Common myeloid progenitor, CD34-positive (primary cell): ENCODE measurements at places on chromosomes 16 and 17.

- no peak for DNase-seq
- H3K36me3 ChIP-seq: no peaks in the 10 kb centered on the region
- H3K4me1 ChIP-seq: no peaks in the 10 kb centered on the region
These were observed 80.6 kb upstream of the SALL1 start for GRCh38 chr16:51231702-51232101.

DNA sequence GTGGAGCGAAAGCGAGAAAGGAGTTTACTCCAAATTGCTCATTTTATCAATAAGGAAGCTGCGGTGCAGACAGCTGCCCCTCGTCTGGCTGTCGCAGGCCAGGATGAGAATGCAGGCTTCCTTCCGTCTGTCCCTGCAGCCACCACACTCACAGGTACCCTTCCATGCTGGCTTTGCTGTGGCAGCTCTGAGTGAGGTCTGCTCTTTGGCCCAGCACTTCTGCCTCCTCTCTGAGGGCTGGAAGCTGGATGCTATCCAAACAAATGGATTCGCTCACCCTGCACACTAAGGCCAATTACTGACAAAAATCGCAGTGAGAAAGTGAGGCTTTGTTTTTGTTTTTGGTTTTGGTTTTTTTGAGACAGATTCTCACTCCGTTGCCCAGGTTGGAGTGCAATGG, 7.0 kb downstream of the ARMC7 start:
- peaks cover 22% of the 10 kb centered on the region for H3K4me1 ChIP-seq
- H3K4me3 ChIP-seq: no peak overlapping the region
- H3K27me3 ChIP-seq: no peaks in the 10 kb centered on the region
- no peak overlapping the region for H3K27ac ChIP-seq
- H3K36me3 ChIP-seq: peaks cover 36% of the 10 kb centered on the region

DNA sequence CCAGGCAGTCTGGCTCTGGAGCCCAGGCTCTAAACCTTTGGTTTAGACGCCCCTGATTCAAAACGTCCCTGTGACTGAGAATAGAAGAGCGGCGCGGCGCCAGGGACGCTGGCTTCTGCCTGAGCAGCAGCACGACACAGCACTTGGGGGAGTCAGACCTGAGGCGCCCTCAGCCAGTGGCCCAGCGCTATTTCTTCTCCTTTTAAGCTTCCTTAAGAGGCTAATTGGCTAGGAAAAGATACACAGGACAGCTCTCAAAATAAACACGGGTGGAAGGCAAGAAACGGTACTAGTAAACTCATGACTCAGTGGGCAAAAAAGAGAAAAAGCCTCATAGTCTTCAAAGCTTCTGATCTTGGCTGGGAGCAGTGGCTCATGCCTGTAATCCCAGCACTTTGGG, 34.9 kb downstream of the GTF3C1 start:
- H3K4me1 ChIP-seq: no peaks in the 10 kb centered on the region
- H3K27ac ChIP-seq: no peak overlapping the region
- peaks cover 33% of the 10 kb centered on the region for H3K36me3 ChIP-seq
- H3K4me3 ChIP-seq: no peak overlapping the region

DNA sequence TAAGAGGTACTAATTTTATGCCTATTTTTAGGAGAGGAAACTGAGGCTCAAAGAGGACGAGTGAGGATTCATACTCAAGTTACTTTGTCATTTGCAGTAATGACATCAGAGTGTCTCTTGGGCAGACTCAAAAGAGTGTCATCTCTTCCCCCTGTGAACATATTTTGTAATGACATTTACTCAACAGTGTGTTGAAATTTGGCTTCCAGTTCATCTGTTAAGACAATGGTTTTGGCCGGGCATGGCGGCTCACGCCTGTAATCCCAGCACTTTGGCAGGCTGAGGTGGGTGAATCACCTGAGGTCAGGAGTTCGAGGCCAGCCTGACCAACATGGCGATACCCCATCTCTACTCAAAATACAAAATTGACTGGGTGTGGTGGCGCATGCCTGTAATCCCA, 28.9 kb downstream of the WFDC1 start:
- DNase-seq: no peak
- H3K27me3 ChIP-seq: no peaks in the 10 kb centered on the region
- no peaks in the 10 kb centered on the region for H3K4me1 ChIP-seq
- no peaks in the 10 kb centered on the region for H3K36me3 ChIP-seq

- peaks cover 88% of the 10 kb centered on the region for H3K36me3 ChIP-seq
- no peak overlapping the region for H3K27ac ChIP-seq
- no peak overlapping the region for H3K4me3 ChIP-seq
- H3K4me1 ChIP-seq: no peaks in the 10 kb centered on the region
These were observed 61.1 kb downstream of the ZNF778 start for GRCh38 chr16:89278441-89279240.

DNA sequence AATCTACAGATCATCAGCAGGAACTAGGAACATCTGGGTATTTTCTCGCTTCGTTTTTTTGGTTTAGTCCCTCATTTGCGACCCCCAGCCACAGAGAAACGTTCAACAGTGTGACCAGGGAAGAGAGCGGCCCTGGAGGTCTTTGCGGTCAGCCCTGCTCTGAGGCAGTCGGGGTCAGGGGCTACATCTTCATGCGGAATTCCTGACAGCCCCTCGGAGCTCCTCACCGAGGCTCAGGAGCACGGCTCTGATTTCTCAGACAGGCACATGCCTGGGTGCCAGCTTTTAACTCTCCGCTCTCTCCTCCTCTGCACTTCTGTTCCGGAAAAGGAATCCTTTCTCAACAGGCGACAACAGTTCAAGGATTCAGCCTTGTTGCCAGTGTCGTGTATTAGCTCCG, 8.0 kb upstream of the WDR45B start:
- no peak for DNase-seq
- no peak overlapping the region for H3K27ac ChIP-seq
- peaks cover 7% of the 10 kb centered on the region for H3K36me3 ChIP-seq
- H3K27me3 ChIP-seq: no peaks in the 10 kb centered on the region

GRCh38 chr16:72044296-72044695, 10.0 kb upstream of the HP start:
- H3K27ac ChIP-seq: no peak overlapping the region
- no peaks in the 10 kb centered on the region for H3K27me3 ChIP-seq
- H3K36me3 ChIP-seq: no peaks in the 10 kb centered on the region

DNA sequence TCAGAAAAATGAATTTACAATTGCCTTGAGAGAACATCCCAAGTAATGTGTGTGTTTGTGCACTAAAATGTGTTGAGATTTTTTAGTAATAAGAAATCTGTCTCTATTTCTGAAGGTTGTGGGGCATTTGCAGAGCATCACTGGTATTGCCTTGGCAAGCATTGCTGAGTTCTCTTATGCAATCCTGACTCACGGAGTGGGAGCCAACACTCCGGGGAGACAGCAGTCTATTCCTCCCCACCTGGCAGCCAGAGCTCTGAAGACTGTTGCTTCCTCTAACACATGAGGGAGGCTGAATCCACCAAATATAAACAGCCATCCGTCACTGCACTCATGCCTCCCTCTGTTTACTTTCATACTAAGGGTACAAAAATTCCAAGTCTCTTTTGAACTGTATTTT, 10.6 kb downstream of the CNTD1 start:
- H3K27me3 ChIP-seq: no peaks in the 10 kb centered on the region
- peaks cover 35% of the 10 kb centered on the region for H3K36me3 ChIP-seq
- H3K27ac ChIP-seq: no peak overlapping the region
- H3K4me3 ChIP-seq: no peak overlapping the region
- no peak for DNase-seq

- DNase-seq: no peak
- no peaks in the 10 kb centered on the region for H3K36me3 ChIP-seq
- H3K4me3 ChIP-seq: no peak overlapping the region
- H3K27ac ChIP-seq: no peak overlapping the region
These were observed 12.2 kb upstream of the ZNF594 start for GRCh38 chr17:5203908-5204294.

DNA sequence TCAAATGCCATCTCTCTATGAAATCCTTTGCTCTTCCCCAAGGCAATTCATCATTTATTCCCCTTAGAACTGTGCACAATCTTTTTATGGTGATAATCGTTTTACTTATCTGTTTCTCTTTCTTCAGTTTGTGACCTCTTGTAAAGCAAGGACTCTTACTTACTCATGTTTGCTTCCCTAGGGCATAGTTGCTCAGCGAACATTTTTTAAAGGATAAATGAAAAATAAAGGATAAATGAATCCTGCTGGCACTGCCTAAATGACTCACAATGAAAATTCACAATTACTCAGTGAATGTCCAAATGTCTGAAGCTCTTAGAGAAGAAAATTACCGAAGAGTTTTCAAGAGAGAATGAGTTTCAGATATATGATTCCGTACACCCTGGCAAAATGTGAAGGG, 671.7 kb downstream of the CDH11 start:
- H3K36me3 ChIP-seq: no peaks in the 10 kb centered on the region
- H3K4me1 ChIP-seq: no peaks in the 10 kb centered on the region
- H3K27me3 ChIP-seq: no peaks in the 10 kb centered on the region
- no peak overlapping the region for H3K4me3 ChIP-seq
- no peak overlapping the region for H3K27ac ChIP-seq

- no peaks in the 10 kb centered on the region for H3K36me3 ChIP-seq
- DNase-seq: no peak
- no peak overlapping the region for H3K27ac ChIP-seq
- H3K4me3 ChIP-seq: no peak overlapping the region
These were observed 78.7 kb downstream of the ZDHHC7 start for GRCh38 chr16:84932681-84933080.

GRCh38 chr17:13702266-13702665, 100.5 kb upstream of the HS3ST3A1 start:
- no peak overlapping the region for H3K27ac ChIP-seq
- H3K4me1 ChIP-seq: no peaks in the 10 kb centered on the region
- H3K36me3 ChIP-seq: no peaks in the 10 kb centered on the region
- no peaks in the 10 kb centered on the region for H3K27me3 ChIP-seq
- DNase-seq: no peak

- H3K4me3 ChIP-seq: no peak overlapping the region
- no peak overlapping the region for H3K27ac ChIP-seq
- no peaks in the 10 kb centered on the region for H3K36me3 ChIP-seq
- no peaks in the 10 kb centered on the region for H3K27me3 ChIP-seq
These were observed 349.9 kb downstream of the MAF start for GRCh38 chr16:79250502-79251098.

DNA sequence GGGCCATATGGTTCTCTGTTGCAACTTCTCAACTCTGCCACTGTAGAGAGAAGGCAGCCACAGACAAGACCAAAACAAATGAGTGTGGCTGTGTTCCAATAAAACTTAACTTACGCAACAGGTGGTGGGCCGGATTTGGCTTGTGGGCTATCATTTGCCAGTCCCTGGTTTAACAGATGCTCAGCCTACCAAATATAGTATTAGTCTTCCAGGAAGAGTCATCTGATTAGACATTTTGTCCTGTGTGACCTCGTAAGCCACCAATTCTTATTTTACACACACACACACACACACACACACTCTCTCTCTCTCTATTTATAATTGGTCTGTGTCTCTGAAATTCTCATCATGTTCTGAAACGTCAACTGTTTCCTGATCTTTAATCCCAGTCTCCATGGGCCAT, 245.9 kb downstream of the XYLT1 start:
- DNase-seq: peak; percentile 97
- H3K4me3 ChIP-seq: no peak overlapping the region
- peak overlapping the region; percentile 47 for H3K27ac ChIP-seq
- H3K4me1 ChIP-seq: peaks cover 6% of the 10 kb centered on the region
- H3K27me3 ChIP-seq: no peaks in the 10 kb centered on the region

DNA sequence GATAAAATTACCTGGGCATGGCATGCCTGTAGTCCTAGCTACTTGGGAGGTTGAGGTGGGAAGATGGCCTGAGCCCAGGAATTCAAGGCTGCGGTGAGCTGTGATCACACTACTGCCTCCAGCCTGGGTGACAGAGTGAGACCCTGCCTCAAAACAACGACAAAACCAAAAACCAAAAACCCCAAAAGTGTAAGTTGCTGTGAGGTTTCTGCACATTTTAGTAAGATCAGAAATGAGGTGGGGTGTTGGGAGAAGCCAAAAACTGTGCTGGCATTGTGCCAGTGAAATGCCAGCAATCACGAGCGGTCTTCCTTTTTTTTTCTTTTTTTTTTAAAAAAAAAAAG, 114.6 kb downstream of the PITPNC1 start:
- no peak for DNase-seq
- H3K27me3 ChIP-seq: no peaks in the 10 kb centered on the region
- H3K36me3 ChIP-seq: no peaks in the 10 kb centered on the region
- no peaks in the 10 kb centered on the region for H3K4me1 ChIP-seq
- no peak overlapping the region for H3K27ac ChIP-seq
- H3K4me3 ChIP-seq: no peak overlapping the region
